NCI-H2029 treated with DMSO at 0.1 percent for 48 hours (cell line): ENCODE measurements at places on chromosomes 12 and 14.

- DNase-seq = no peak
Observed at GRCh38 chr14:73613046-73613383, 698 bp downstream of the ACOT6 start.

DNA sequence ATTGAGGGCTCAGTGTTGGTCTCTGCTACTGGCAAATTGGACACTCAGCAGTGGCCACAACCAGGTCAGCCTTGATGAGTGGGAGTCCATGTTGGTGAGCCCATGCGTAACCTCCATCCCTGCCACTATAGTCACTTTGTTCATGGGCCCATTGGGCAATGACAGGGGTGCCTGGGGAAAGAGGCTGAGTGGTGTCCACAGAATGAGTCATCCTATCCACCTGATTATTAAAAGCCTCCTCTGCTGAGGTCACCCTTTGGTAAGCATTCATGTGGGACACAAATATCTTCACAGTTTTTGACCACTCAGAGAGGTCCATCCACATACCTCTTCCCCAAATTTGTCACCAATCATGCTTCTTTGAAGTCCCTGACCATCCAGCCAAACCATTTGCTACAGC is 50.0 kb downstream of the FIGNL2 start:
- DNase-seq = no peak

DNA sequence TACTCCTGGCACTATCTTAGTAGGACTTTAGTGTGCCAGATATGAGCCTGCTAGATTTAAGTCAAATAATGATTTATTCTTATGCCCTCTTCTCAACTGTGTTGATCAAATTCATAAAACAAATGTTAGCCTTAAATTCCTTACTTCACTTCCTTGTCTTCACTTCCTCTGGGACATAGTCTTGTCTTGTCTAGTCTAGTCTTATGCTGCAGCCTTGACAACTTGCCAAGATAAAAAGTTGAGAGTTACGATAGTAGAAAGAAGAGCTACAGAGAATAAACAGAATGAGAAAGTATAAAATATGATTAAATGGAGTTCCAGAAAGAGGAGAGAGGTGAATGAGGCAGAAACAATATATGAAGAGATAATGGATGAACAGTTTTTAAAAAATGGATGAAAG is 378.1 kb downstream of the DAD1 start:
- no peak for DNase-seq

DNA sequence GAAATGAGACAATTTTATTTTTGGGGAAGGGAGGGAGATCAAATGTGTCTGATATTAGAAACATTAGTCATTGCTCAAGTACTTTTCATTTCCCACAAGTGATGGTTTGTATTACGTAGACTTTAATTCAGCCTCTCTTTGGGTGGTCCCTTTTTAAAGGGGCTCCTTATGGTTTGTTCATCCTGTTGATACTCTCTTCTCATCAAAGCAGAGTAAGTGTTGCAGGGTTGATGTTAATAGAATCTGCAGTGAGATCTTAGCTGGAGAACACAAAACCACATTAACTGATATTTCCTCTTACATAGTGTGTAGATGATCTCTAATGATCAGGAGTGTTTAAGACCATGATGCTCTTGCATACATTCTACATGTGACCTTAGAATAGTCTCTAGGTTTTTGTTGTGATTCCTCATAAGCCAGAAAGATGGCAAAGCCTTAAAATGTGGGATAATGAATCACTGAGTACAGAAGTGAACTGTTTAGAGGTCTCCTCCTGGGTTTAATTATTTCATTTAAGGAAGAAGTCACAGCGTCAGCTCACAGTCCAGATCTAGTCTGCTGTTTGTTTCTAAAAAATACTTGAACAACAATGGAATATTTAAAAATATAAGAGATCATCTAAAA is 87.4 kb upstream of the PTPRR start:
- no peak for DNase-seq

GRCh38 chr12:51821440-51822260 is 26.9 kb downstream of the FIGNL2 start:
- DNase-seq = no peak

DNA sequence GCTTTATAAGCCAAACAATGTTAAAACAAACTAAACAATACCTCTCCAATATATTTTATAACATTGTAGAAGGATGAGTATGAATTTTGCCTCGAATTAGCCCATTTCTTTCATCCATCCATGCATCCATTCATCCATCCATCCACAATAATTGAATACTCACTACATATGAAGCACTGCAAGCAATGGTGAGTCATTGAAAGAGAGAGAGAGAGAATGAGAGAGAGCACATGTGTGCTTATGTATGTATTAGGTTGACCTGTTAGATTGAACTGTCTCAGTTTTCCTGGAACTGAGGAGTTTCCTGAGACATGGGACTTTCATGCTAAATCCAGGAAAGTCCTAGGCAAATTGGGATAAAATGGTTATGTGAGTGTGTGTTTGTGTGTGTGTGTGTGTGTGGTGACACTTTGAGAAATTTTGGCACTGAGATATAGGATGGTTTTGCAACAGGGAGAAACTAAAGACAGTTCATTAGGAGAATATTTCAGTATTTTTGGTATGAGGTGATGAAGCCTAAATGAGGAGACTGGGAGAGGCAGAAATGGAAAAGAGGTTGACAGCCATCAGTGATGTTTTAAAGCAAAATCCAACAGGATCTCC is 98.4 kb downstream of the C12orf75 start:
- DNase-seq = no peak
